ENCODE measurements at places on chromosomes 5 and 9.

GRCh38 chr5:34412736-34413135 lies 243.4 kb upstream of the RAI14 start:
- no peak for DNase-seq

GRCh38 chr5:37915097-37915736 lies 75.4 kb upstream of the GDNF start:
- no peak for DNase-seq

GRCh38 chr9:100575765-100576386 lies 2.0 kb upstream of the CAVIN4 start:
- no peak for DNase-seq

GRCh38 chr5:485113-485945 lies 38.9 kb downstream of the SLC9A3 start:
- DNase-seq = no peak

- DNase-seq = no peak
These were observed 107.7 kb downstream of the PDE4D start for GRCh38 chr5:59785676-59786333.

- no peak for DNase-seq
These were observed 10.3 kb downstream of the CDC37L1 start for GRCh38 chr9:4689687-4690104.

GRCh38 chr5:140042643-140043507 lies at the start of gene NRG2:
Gene NRG2 (minus strand): TSS chr5:140043299.
- peak; percentile 66 for DNase-seq

DNA sequence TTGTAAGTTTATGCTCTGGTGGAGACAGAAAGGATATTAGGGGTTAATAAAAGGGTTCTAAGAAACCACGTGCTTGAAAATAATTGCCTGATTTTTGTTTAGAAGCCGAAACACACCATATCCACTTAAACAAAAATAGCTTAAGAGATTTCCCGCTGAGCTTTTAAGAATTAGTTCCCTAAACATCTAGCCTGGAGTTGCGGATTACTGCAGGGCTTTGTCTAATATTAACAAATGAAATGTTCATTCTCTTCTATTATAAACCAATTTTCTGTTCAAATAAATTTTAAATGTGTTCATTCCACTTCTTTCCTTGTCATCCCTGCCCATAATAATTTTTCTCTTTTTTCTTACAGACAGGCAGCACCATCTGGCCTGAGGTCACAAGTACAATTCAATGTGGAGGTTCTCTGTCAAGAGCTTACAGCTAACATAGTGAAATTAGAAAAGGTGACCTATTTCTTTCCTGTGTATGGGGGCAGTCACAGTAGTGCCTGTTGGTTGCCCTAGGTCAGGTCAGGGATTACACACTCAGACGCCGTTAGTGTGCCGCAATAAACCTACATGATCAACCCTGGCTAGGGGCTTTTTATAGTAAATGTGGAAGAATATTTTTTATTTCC lies 65.3 kb downstream of the GRAMD2B start:
- no peak for DNase-seq

GRCh38 chr5:16391858-16392649 lies 73.5 kb downstream of the ZNF622 start:
- no peak for DNase-seq

DNA sequence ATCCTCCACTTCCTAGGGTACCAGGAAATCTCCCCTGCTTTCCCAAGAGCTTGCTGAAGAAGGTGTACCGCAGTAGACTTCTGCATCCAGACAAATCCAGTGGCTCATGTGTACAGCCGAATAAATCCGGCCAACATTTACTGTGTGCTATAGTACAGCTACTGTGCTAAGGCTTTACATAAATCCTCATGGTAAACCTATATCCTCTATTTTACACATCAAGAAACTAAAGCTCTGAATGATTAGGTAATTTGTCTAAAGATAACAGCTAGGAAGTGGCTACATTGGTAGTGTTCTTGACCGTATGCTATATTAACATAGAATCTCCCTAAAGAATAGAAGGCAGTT lies 511 bp upstream of the WDR41 start:
- no peak for DNase-seq

All from naive thymus-derived CD8-positive, alpha-beta T cell (primary cell).